ENCODE measurements at places on chromosomes 4 and X. TPM values are rescaled to one million over a fixed set of nuclear protein-coding genes. Genes with fewer than 3 reads are reported as not detected.

Gene DSPP
- total RNA-seq = not detected

Gene NMU
- total RNA-seq = 5.2 TPM

Gene KCND1
- total RNA-seq = 0.76 TPM

Gene AFM
- not detected for total RNA-seq

DNA sequence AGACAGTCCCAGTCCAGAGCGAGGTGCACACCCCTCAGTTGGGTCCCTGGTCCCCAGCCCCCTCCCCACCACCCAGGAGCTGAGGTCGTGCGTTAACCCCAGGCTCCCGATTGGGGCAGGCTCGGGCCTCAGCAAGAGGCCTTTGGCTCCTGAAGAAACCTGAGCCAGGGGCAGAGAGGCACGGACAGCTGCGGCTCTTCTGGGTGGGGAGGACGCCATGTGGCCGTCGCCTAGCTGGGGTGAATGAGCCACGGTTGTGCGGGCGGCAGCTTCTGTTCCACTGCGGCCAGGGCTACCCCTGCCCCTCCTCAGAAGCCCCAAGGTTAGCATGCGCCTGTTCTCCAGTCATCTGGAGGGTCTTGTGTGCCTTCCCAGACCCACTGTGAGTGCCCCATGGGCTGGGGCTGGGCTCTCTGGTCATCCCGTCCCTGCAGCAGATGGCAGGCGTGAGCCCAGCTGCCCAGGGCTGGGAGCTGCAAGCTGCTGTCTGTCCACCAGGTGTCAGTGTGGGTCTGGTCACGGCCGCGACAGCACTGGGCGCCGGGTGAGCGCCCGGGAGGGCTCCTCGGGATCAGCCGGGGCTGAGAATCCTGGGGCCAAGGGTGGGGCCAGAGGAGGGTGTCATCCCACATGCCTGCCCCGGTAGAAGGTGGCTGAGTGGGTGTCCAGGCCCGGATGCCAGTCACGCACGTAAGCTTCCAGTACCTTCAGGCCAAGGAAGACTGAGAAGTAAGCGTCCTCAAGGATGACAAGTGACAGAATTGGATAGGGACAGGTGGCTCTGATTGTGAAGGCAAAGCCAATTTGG, 21.9 kb downstream of the ATP2B3 start:
- peak; percentile 65 for DNase-seq

- DNase-seq = peak; percentile 25
Observed at GRCh38 chr4:141154725-141155124, 21.5 kb upstream of the RNF150 start.

DNA sequence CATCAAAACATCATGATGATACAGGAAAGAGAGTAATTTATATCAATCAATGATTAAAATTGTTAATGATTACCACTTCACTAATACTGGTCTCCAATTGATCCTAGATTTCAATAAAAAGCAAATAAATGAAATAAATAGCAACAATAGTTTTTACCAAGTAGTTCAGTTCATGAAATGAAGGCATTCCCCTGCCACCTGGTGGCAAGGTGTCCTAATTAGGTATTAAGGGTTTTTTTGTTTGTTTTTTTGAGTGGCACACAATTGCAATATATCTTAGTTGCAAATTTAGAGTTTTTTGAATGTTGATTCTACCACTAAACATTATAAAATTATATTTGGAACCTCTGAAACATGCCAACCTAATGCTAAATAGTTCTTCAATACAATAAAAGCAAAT, 157.4 kb upstream of the PDE5A start:
- peak; percentile 48 for DNase-seq

DNA sequence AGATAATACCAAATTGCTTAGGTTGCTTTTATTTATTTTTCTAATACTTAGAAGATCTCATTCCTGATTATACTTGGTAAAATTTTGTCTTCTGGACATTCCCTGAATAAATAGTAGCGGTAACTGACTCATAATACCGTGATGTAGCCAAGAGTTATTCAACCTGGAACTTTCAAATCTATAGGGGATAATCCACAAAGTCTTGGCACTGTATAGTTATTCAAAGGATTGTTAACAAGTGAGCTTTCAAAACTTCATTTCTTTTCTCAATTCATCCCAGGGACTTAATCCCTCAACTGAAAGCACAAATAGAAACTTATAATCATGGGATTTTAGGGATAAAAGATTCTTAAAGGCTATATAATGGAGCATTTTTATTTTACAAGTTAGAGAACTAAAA, 1383.3 kb downstream of the FAM133A start:
- DNase-seq = no peak

DNA sequence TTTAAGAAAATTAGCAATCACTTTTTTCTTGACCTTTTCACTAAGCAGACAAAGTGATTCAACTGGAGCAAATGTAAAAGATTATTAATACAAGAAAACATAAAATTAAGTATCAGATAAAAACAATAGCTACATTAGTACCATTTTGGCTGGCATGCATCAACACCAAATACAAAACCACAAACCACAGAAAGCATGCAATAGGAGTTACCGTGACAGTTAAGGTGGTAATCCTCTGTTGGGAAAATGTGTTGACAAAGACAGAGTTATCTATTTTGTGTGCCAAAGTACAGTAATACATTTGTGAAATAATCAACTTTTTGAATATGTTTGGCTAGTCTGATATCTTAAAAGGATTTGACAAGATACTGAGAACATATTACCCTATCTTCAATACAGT, 89.8 kb upstream of the ETNPPL start:
- no peak for DNase-seq

GRCh38 chr4:3387943-3388361, 53.8 kb upstream of the HGFAC start:
- DNase-seq = peak; percentile 91

GRCh38 chr4:7060346-7061150, 7.3 kb downstream of the GRPEL1 start:
- no peak for DNase-seq

DNA sequence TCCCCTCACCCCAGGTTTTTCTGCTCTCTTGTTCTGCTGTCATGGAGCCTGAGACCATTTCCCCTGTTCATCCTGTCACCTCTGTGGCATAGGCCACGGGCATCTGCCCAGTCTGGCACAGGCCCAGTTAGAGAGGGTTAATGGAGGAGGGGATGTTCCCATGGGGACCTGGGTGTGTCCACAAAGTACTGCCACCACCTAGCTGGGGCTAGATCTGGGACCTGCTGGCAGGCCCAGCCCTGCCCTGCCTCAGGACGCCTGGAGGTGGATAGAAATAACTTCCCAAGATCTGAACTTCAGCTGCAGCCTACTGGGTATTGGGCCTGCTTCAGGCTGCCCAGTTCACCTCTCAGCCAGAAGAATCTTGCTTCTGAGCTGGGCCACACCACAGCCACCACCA, 13.5 kb downstream of the EFNB1 start:
- no peak for DNase-seq

DNA sequence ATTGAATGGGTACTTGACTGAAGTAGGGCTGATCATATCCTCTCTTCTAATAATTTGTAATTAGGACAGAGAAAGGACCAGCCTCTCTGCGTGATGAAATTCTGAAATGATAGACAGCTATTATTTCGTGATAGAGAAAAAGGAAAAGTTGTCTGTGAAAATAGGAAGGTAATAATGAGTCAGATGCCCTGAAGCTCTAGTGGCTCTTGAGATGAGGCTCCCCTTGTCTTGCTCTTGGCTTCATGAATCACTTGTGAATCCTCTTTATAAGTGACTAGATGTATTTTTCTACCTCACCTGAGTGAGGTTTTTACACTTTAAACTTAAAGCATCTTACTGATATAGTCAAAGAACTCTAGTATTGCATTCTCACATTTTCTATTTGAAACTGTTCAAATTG, 888.9 kb downstream of the PCDH18 start:
- no peak for DNase-seq

GRCh38 chr4:30256116-30256832, 463.9 kb upstream of the PCDH7 start:
- DNase-seq = peak; percentile 74

GRCh38 chr4:184812651-184813181, 13.1 kb downstream of the ACSL1 start:
- DNase-seq = peak; percentile 29

DNA sequence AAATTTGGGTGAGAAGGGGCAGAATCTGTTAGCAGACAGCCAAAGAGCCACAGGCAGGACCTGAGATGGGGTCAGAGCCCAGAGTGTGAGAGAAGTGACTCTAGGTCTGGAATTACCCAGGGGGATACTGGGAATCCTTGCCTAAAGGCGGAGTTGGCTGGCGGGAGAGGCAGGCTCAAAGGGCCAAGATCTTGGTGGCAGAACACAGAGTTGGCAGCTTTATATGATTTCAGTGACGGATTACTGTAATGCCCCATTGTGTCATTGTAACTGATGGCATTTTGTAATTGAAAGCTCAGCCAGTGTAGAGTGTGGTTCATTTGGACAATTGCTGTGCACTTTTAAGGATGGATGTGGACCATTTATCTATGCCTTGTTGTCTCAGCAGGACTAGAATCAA, 77.3 kb downstream of the SMIM20 start:
- peak; percentile 9 for DNase-seq

GRCh38 chr4:118398226-118399090, 45.7 kb upstream of the PRSS12 start:
- no peak for DNase-seq

DNA sequence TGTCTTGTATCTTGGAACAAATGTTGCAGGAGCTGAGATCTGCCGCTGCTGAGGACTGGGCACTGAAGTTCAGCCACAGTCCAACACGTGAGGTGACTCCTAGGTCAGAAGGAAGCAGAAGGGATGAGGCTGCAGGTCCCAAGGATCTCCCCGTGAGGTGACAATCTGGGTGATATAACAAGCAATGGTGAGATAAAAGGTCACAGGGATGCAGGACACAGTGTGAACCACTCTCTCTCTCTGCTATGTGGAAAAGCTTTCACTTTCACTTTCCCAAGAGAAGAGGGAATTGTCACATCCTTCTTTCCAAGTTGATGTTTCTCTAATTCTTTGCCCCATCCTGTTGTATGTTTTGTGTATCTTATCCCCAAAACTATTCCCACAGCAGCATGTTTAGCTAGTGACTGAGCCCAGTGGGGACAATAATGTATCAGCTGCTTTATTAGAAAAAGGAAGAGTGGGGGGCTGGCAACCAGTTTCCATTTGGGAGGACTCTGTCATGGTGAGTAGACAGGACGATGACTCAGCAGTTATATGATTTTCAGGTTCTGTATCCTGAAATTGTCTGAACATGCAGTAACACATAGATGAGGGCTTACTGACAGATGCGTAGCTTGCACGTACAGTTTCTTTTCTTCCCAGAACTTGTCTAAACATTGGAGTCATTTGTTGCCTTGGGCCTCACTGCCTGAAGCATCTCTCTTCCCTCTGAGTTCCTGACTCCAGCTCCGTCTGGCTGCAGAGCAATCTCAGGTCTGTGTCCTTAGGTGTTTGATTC, 1415.8 kb upstream of the TENM3 start:
- DNase-seq = peak; percentile 56

GRCh38 chrX:118536687-118537461, 41.3 kb downstream of the DOCK11 start:
- peak; percentile 40 for DNase-seq

GRCh38 chrX:112753116-112753515, 73.4 kb upstream of the LHFPL1 start:
- DNase-seq = no peak

GRCh38 chr4:86054286-86055032, 305.4 kb downstream of the MAPK10 start:
- DNase-seq = no peak

DNA sequence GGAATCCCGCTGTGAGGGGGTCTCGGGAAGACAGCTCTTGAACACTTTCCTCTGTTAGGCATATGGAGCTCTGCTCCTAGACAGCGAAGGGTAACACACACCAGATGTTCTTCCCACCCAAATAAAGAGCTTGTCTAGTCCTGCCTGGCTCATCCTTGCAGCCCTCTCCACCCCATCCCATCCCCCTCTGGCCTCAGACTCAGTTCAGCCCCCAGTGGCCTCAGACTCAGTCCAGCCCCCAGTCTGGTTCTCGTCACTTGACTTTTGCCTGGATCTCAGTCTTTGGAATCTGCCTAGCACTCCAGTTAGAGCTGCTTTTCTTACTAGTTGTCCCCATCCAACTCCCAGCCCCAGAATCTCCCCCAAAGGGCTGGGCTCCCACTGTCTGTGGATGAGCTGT, 14.9 kb downstream of the RAB33A start:
- DNase-seq = no peak

- DNase-seq = no peak
Observed at GRCh38 chr4:183691006-183691405, 31.9 kb downstream of the TRAPPC11 start.

- DNase-seq = no peak
Observed at GRCh38 chr4:109589605-109590004, 29.6 kb downstream of the MCUB start.

DNA sequence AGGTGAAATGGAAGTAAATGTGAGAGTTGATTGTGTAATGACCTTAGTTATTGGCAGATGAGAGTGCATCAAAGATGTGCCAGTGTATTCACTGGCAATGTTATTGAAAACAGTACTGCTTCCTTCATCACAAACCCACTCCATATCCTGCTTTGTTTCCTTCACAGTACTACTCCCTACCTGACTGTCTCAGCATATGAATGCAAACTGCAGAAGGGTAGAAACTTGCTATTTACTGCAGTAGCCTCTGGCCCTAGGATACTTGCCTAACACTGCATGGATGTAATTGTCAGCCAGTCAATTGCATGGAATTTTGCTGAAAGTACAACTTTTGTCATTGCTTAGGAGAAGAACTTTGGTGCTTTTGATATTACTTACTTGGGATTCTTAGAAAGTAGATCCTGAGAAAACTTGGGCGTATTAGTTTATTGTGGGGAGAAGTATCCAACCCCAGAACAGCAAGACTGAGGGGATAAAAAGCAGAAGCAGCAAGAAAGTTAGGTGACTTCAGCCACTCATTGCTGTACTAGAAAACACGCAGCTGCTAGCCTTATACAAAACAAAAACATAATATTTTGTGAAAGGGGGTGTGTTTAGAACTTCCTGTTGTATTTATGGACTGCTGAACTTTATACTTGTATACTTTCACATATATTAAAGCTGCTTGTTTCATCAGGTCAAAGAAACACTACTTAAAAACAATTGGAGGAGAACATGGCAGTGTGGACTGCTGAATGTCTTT, 219.0 kb downstream of the CCNG2 start:
- no peak for DNase-seq

DNA sequence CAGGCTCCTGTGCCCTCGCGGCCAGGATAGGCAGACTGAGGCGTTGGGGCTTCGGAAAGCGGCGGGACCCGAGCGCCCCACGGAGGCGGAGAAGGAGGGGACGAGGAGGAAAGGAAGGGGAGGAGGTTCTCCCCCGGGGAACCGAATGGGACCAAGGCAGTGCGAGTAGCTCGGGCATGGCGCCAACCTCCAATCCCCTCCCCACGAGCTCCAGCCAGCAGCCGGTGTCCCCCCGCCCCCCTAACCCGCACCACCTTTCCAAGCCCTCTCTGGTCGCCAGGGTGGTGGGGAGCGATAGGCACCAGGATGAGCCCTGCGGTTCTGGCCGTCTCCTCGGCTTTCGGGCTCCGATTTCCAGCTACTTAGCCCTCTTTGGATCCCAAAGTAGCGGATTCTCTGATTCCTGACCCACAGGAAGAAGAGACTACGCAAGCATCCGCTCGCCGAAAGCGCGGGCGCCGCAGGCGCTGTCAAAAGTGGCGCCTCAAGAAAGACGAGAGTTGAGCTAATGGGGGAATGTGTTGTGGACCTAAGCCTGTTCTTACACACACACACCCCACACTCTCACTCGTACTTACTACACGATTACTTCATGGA, 15.2 kb upstream of the ZIC3 start:
- no peak for DNase-seq

GRCh38 chr4:110003401-110004187, 90.9 kb downstream of the EGF start:
- peak; percentile 5 for DNase-seq
